Activated CD4-positive, alpha-beta T cell treated with anti-CD3 and anti-CD28 coated beads, Interleukin-2, amount 10 ng/mL, durations not matched to agents 7 days and 5 days (primary cell): ENCODE measurements at places on chromosomes 4 and X. TPM values are rescaled to one million over a fixed set of nuclear protein-coding genes. Genes with fewer than 3 reads are reported as not detected.

The ERCC6L gene
- 12.7 TPM for total RNA-seq

The FAM9B gene
- not detected for total RNA-seq

The TEX13C gene
- not detected for total RNA-seq

DNA sequence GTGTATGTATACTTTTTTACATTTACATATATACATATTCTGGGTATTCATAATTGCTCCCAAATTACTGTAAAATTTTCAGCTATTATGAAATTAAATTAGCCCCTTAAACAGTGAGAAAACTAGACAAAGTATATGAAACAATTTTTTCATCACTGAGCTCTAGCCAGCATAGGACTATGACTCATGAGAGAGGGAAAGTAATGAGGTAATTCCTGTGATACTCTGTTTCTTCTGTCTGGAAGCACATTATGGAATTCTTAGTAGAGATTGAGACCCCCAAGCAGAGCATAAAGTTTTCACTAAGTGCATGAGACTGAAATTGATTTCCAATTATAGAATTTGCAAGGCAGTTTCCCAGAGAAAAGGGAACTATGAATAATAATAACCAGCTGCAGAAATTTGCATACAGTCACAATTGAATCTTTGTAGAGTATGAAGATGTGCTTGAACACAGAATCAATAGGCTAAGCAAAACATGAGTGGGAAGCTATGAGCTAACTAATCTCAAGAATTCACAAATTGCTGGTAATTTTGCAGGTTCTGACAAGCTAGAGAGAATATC is 779.3 kb downstream of the ARAP2 start:
- no peak overlapping the region for H3K4me3 ChIP-seq
- H3K4me1 ChIP-seq = no peaks in the 10 kb centered on the region
- no peaks in the 10 kb centered on the region for H3K36me3 ChIP-seq
- H3K27me3 ChIP-seq = no peaks in the 10 kb centered on the region
